CD4-positive, alpha-beta memory T cell (primary cell): ENCODE measurements at places on chromosomes 3 and 15.

DNA sequence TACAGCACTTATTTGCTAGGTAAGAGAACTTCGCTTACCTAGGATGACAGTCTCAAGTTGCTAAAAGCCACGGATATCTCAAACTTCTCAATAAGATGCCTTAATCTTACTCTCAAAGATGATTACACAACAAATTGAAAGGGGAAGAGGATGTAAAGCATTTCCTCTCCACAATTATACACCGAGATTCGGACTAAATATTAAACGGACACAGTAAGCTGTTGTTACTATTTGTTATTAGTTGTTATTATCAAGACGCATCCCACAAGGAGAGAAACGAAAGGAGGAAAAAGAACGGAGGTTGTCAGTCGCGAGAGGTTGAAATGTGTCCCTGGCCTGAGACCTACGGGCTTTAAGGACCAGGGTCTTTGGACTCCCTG, 660 bp downstream of the ZNF106 start:
- peak; percentile 22 for DNase-seq

GRCh38 chr3:126679831-126680666, 24.0 kb upstream of the CHCHD6 start:
- no peak for DNase-seq

GRCh38 chr3:53252096-53252946, 3.5 kb downstream of the TKT start:
- DNase-seq: no peak

GRCh38 chr3:187736418-187736871, 8.8 kb downstream of the BCL6 start:
- no peak for DNase-seq

DNA sequence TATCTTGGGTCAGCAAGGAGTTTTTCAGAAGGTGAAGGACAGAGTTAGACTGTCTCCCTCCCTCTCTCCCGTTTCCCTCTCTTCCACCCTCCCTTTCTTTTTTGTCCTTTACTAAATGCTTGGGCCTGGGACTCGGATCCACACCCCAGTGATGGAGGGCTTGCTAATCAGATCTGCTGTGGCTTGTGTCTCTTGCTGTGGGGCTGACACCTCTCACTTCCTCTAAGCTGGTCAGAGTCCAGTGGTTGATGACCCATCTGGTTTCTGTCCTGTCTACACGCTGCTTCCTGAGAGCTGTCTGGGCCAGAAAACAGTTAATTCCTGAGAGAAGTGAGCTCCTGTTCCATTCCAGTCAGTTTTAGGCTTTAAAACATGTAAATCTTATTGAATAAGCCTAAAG, 849 bp downstream of the TRAK1 start:
- no peak for DNase-seq
